ENCODE measurements at places on chromosomes 5 and 9.

GRCh38 chr9:93569621-93570174 lies 6.7 kb upstream of the PHF2 start:
- no peak for DNase-seq

GRCh38 chr5:86526811-86527348 lies 90.9 kb upstream of the COX7C start:
- no peak for DNase-seq

DNA sequence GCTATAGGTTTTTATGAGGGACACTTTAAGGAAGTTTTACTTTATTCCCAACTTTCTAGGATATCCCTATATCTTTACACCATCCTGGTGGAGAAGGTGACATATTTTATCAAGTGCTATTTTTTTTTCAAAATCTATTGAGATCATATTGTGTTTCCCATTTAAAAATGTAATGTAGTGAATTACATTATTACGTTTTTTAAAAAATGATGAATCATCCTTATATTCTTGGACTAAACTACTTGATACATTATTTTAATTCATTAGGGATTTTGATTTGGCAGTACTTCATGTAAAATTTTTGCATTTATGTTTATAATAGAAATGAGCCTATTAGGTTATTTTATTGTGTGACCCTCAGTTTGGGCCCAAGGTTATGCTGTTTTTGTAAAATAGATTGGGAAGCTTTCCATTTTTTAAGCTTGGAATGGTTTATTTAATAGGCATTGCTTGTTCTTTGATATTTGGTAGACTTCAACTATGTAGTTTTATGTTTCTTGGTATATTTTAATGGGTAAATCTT lies 4.1 kb downstream of the TMEM38B start:
- no peak for DNase-seq

GRCh38 chr5:96870094-96871026 lies 5.9 kb upstream of the ERAP2 start:
- DNase-seq: no peak

- DNase-seq: no peak
Observed at GRCh38 chr9:25224309-25224708, 453.9 kb downstream of the TUSC1 start.

- DNase-seq: no peak
Observed at GRCh38 chr9:81850724-81851123, 77.5 kb upstream of the SPATA31D4 start.

DNA sequence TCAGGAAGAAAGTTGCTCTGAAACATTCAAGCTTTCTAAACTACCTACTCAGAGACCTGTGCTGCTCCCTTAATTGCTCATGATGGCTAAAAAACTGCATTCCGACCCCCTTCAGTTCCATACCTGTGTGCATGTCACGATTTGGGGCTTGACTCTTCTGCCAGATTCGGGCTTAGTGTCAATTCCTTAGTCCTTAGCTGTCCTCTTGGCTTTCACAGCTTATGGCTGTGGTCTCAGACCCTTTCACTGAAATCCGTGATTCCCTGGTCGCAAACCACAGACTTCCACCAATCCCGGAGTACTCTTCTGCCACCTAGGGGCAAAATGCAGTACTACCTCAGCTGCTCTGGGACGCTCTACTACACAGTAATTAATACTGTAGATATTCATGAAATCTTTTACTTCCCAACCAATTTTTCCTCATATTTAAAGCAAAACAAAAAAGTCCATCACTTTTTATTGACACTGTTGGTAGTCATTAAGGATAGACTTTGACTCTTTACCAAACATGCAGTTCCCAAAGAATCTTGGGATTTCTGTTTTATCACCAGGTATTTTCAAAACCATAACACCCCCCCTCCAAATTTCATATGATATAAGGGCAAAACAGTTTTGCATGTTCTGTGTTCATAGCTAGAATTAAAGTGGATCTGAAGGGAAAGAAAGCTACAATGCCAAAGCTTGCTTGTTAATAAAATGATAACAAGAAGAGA lies 617.4 kb downstream of the SLCO4C1 start:
- peak; percentile 56 for DNase-seq

GRCh38 chr9:18474783-18475182 lies 830 bp downstream of the ADAMTSL1 start:
- peak; percentile 70 for DNase-seq

GRCh38 chr9:23537192-23538066 lies 288.6 kb downstream of the ELAVL2 start:
- no peak for DNase-seq

- no peak for DNase-seq
Observed at GRCh38 chr5:13478831-13479465, 465.5 kb downstream of the DNAH5 start.

- no peak for DNase-seq
Observed at GRCh38 chr9:125587819-125588460, 119.1 kb downstream of the MAPKAP1 start.

DNA sequence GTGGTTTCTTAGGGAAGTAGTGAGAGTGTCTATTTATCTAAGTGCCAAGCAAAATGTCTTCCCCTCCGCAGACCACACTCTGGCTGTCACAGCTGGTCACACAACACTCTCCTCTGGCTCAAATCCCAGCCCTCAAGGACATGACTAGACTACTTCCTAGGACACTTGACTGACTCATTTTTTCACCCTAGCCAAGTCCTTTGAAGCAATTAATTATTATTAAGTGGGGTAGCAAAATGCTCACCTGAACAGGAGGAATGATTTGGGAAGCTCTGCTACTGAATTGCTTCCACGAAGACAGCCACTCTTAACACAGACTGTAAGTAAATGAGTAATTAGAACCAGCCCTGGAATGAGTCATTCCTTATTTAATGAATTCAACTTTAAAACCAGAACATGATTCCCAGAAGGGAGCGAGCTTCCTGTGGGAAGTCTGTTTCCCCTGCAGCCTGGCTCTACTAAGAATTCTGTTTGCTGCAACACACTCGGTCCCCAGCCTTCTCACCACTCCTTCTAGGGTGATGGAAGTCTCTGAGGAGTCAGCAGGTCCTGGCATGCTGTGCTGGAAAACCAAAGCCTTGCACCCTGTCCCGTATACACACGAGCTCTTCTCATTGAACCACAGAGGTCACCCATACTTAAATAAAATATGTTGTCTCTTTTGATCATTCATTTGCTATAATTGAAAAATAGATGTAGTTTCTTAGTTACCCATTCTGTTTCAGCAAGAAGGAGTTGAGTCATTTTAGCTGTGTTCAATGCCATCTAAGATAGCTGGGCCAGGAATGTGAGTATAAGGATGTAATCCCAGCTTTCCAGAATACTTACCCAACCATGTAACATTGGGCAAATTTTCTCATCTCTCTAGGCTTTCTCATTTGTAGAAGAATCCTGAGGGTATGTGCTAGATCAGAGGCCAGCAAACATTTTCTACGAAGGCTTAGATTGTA lies 218.6 kb upstream of the RASEF start:
- peak; percentile 84 for DNase-seq

DNA sequence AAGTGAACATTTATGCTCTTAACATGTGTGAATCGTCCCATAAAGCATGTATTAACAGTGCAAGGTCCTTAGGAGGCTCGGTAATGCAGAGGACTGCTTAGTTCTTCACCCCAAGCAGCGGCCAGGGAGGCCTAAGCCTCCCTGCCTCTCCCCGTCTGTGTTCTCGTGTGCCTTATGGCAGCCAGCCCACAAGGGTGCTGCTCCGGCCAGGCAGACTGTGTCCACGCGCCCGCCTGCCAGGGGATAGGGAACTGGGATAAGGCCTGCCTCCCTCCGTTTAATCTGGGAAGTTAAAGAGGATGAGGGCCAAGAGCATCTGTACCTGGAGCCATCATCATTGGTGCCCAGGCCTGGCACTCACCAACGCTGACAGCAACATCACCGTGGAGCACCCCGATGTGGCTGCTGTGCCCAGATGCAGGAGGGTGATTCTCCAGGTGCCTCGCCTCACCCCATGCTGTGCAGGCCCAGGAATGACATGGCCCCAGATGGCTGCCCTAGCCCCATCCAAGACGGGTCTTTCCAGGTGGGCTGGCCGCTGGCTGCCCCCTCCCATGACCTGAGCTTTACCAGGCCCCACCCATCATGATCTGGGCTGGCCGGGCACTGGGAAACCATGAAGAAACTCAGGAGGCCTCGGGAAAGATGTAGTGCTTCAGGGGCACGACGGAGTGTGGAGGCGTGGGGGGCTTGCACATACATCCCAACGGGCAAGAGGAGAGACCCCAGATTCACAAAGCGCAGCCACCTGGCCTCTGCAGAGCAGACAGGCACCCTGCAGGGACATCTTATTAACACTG lies 35.6 kb upstream of the SUSD3 start:
- DNase-seq: no peak

DNA sequence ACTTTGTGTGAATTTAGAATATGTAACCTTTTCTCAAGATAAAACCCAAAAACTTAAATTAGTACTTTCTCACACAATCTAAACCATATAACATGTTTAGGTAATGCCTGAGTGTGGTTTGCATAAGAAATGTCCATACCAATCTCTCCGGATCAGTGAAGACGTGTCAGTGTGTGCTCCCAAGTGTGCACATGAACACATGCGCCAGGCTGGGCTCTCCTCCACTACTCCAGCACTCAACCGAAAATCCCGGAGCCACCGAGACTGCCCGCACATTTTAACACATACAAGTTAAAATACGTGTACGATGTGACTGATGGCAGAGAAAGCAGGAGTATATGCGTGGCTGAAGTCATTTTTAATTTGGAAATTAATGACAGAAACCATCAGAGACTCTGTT lies 658.4 kb downstream of the EFNA5 start:
- DNase-seq: no peak

GRCh38 chr5:65682148-65682547 lies 39.8 kb downstream of the SGTB start:
- DNase-seq: no peak

- DNase-seq: peak; percentile 50
Observed at GRCh38 chr5:2038321-2039179, 155.8 kb upstream of the IRX4 start.

DNA sequence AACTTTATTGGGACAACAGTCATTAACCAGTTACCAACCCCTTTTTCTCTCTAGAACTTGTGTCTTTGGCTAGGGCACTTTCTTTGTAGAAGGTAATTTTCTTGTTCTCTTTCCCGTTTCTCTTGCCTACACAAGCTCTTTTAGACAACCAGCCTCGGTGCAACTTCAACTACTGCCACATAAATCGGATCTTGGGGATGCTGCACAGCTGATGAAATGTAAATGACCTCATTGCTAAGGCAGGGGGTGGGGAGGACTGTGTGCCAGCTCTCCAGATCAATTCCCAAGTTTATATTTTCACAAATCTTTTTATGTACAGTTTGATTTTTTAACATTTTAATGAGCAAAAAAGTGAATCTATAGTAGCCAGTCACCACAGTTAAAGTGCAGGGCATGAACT lies 157.6 kb downstream of the DENND1A start:
- peak; percentile 47 for DNase-seq

All from foreskin fibroblast (primary cell).